T-helper 9 cell (primary cell): ENCODE measurements at places on chromosomes 2 and 18.

DNA sequence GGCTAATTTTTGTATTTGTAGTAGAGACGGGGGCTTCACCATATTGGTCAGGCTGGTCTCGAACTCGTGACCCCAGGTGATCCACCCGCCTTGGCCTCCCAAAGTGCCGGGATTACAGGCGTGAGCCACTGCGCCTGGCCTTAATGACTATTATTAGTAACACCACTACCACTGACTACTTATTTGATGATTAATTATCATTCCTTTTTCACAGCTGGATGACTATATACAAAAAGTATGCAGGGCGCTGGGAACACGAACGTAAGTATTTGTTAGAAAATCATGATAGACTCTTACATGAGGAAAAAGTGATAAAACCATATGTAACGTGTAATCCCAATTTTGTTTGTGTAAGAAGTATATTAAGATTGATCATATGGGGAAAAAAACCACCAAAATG lies 21.6 kb downstream of the DARS1 start:
- DNase-seq: no peak

- DNase-seq: peak; percentile 34
Measured at GRCh38 chr2:240557808-240558207, at the start of gene ANKMY1. TSS of gene ANKMY1 (minus strand) at chr2:240557988. CDS start at chr2:240557335, 653 bp downstream.

- DNase-seq: no peak
Measured at GRCh38 chr2:118942031-118942430, at the start of gene MARCO. TSS of gene MARCO (plus strand) at chr2:118942194. CDS start at chr2:118942301, 107 bp downstream.

DNA sequence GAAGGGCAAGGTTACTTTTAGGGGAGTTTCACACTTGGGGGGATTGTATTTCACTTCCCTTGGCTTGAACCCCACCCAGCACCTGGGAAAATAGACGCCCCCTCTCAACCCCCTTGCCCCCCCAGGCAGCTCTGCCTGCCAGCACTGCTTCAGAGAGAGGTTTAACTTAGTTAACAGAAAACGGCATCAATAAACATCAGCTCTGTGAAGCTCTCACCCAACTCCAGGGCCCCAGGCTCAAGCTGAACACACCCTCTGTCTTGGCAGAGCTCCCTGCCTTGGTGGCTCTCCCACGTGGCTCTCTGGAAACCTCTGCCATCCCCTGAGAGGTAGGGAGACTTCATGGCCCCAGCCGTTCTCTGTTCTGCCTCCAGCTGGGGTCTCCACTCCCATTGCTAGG lies 244.1 kb downstream of the ACKR3 start:
- DNase-seq: no peak

GRCh38 chr2:215540658-215541057 lies 104.8 kb upstream of the FN1 start:
- DNase-seq: no peak
